Progenitor cell of endocrine pancreas (in vitro differentiated cells): ENCODE measurements at places on chromosomes 6 and 20.

DNA sequence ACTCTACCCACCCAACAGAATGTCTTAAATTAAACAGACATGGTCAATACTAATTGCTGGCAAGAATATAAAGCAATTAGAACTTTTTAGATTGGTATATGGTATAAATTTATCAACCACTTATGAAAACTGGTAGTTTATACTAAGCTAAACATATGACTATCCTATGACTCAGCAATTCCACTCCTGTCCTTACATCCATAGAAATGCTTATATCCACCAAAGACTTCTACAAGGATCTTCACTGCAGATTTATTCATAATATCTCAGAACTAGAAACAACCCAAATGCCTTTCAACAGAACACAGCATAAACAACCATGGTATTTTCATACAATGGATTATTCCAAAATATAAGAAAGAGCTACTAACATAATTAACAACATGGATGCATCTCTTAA, 4.6 kb downstream of the ZNF184 start:
- DNase-seq: no peak

DNA sequence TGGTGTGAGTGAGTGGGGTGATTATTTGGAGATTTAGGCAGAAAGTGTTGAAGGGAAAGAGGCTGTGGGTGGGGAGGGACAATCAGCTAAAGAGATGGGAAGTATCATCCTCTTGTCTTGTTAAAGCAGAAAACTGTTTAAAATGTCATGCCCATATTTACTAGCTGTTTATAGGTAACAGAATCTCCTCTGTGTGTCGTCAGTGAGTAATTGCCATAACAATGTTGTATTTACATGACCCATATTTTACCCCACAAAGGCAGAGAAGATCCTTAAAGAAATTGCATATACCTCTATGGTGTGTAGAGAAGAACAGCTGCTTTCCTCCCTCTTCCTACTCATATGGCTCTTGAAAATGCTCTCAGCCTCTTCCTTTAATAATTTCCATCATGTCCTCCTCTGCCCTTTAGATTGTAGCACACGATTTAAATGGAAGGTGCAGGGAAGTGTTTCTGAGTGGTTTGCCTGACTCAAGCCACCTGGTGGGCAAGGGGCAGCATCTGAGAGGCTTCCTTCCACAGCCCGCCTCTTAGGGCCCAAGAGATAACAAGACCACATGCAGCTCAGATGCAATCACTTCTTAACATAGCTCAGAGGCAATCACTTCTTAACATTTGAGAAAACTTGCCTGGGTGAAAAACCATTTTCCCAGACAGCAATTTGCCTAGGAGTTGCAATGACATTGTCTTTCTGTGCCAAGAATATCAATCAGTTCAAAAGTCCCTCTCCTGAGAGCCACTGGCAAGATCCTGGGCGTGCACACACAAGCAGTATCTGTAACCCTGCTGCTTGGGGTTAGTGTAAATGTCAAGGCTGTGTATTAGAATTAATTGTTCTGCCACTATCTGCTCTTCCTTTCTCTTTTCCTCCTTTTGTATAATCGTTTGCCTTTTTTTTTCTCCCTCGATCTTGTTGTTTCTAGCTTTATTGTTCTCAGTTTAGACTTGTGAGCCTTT, 44.1 kb upstream of the EDN1 start:
- DNase-seq: no peak

GRCh38 chr6:127566119-127566518, 10.9 kb upstream of the C6orf58 start:
- no peak for DNase-seq

GRCh38 chr6:103231181-103231580, 1628.5 kb downstream of the HACE1 start:
- DNase-seq: no peak

GRCh38 chr6:63677282-63677681, 41.7 kb downstream of the PHF3 start:
- DNase-seq: no peak

GRCh38 chr20:1766731-1767130, 109.2 kb upstream of the SIRPG start:
- DNase-seq: no peak
